ENCODE measurements at places on chromosomes 11 and 22.
A peak's percentile ranks its signal among the peaks of the same experiment; 100 is the strongest.

- DNase-seq: no peak
Measured at GRCh38 chr22:39646398-39647063, 76.0 kb downstream of the CACNA1I start.

- DNase-seq: no peak
Measured at GRCh38 chr11:64316672-64317324, 561 bp downstream of the TRMT112 start.

- no peak for DNase-seq
Measured at GRCh38 chr11:77753230-77753629, 67.3 kb downstream of the RSF1 start.

DNA sequence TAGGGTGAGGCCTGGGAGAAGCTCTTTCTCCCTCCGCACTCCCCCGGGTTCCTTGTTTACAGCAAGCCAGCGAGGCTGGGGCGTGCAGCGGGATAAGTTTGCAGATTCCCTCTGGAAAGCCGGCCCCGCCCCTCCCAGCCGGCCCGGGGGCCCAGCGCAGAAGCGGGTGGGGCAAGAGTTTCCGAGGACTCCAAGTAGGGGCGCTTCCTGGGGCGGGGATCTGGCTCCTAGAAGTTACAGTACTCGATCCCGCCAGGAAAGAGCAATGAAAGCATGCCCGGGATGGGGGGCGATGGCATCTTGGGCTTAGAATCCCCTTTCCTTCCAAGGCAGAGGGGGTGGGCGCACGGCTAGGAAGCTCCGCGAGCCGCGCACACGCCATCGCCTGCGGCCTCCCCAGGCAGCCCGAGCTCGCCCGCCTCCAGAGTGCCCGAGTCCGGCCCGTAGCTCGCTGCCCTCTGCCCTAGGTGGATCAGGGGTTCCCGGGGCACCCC lies 385 bp downstream of the TST start:
- no peak for DNase-seq

DNA sequence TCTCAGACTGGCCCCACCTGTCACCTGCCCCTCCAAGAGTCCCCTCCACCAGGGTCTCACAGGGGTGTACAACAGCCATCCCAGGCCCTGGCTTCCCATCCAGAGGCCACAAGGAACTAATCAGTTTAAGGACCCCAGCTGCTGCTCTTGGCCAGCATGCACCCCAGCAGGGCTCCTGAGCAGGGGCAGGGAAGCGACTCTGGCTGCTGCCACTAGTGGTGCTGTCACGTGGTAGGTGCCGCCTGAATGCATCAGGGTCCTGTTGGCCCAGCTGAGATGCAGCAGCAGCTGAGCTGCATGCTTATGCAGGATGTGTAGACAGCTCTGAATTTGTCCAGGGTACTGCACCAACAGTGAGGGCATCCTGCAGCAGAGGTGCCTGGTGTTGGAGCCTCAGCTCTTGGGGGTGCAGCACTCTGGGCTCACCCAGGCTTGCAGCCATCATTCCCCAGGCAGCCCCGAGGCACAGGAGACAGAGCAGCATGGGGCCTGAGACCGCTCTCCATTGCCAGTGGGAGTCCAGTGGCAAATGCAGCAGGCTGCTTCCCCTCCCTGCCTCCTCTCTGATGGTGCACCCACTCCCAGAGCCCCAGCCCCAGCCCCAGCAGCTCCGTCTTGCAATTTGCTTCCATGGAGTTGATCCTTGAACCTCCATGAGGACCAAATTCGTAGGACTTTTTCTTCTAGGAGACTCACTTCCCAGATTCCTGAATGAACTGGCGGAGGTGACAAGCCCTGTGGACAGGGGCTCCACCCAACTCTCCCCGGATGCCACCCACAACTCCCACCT lies 98.7 kb downstream of the MPPED1 start:
- DNase-seq: no peak

DNA sequence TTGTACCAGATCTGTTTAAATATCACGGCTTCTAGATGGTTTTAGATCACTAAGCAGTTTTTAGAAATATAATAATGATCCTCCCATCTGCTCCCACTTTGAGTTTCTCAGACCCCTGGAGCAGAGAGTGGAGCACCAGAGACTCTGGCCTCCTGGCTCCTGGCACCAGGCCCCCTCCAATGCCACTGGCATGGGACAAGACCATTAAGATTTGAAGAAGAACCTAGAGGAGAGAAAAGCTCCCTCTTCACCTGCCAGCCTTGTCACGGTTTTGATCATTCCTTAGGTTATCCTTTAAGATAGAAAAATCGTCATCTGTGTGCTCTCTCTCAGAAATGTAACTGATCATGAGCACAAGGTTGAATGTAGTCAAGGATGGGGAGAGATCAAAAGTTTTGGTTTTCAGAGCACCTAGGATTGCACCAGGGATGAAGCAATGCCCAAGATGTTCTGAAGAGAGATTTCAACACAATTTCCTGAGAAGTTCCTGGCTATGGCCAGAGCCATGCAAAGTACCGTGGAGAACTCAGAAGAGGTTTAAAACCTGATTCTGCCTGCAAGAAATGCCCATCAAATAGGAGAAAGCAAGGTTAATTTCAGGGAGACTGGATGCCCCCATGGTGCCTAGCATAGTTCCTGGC lies 22.2 kb downstream of the IL10RA start:
- no peak for DNase-seq

GRCh38 chr11:23023319-23023718 lies 163.0 kb upstream of the CCDC179 start:
- no peak for DNase-seq

DNA sequence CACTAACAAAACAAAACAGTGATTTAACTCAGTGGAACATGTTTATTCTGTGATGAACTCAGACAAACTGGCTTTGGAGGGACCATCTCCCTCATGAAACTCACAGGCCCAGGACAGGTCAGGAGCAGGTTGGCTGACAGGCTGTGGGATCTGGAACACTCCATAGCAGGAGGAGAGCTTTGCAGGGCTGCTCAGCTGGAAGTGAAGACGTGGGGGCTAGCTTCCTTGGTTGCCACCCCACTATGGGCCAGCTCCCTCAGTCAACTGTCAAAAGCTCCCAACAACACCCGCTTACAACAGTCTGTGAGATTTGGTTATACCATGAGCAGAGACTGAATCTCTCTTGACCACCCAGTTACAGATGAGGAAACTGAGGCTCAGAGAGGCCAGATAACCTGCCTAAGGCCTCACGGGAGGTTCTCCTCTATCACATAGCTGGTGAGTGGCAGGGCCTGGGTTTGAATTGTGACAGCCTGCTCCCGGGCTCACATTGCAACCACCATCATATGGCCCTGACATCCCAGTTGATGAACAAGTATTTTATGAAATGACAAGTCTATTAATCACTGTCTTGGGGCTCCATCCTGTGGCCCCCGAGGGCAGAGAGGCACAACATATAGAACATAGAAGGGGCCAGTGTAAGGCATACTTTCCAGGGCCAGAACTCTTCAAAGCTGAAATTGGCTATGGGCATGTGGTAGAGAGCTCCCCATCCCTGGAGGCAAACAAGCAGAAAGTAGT lies 473.4 kb downstream of the MN1 start:
- no peak for DNase-seq

DNA sequence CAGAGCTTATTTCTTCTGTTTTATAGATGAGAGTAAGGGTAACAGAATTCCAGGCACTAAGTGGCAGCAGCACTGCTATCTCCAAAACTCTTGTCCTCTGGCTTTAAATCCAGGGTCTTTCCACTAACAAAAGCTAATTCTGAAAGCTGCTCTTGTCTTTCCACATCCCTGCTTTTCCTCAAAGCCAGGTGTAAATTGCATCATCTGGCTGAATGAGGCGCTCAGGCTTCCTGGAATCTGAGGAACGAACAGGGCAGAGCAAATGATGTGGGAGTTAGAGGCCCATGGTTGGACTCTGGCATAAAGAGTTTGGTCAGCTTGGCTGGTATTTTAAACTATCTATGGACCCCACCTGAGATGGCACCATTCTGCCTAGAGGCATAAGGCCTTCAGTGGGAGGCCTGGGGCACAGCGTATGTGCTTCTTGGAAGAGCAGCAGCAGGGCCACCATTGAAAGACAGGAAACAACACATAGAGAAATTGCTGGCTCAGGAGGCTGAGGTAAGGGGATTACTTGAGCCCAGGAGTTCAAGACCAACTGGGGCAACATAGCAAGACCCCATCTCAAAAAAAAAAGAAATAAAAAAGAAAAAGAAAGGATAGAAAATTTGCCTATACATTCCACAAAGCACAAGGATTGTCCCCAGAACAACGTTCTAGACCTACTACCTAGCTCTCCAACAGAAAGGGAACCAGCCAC lies 1.9 kb downstream of the KCNJ5 start:
- no peak for DNase-seq

GRCh38 chr11:112817376-112817775 lies 143.8 kb upstream of the NCAM1 start:
- DNase-seq: no peak

GRCh38 chr11:71204294-71204693 lies 48.1 kb downstream of the SHANK2 start:
- no peak for DNase-seq

DNA sequence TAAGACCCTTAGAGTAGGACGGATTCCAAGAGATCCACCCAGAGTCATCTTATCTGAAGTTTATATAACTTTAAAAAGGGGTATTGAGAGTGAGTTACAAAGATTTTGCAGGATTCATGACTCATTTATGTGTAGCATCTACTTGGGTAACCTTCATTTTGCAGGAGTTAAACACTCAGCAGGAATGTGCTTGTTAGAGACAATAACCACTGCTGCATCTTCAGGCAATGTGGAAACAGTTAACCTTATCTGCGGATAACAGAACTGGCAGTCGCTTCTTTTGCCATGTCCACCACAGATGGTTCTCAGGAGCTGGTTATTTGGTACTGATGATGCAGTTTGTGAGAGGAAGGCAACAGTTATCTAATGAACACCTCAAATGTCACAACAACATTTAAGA lies 417.9 kb upstream of the DDI1 start:
- DNase-seq: no peak

- DNase-seq: no peak
Measured at GRCh38 chr11:64097468-64098317, 62.0 kb downstream of the FLRT1 start.

- no peak for DNase-seq
Measured at GRCh38 chr22:46010951-46011626, 34.1 kb upstream of the WNT7B start.

DNA sequence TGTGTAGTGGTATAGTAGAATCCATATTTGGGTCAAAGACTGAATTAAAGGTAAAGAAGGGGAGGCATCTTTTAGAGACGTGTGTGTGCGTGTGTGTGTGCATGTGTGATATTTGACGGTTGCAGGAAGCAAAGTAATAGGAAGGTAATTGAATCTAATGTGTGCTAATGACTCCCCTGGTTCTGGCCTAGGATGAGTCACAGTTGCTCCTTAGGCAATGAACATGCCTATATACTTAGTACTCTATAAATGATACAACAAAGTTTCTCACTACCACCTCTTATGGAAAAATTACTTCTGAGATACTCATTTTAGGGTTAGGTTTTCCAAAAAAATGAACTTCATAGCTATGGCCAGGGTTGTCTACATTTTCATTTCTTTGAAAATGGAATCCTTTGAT lies 409.6 kb downstream of the GUCY1A2 start:
- DNase-seq: no peak

DNA sequence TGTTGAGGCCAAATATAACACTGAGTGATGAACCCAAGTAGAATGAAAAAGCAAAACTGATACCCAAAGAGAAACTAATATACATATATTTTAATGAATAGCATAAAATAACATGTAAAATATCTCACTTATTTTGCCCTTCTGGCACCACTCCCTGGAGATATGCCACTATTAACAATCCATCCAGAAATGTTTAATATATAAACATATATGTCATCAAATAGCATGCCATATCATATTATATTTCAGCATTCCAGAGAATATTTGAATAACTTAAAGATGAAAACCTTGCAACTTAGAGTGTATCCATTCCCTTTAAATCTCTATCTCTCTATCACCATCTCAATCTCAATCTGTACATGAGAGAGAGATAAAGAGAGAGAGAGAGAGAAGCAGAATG lies 1073.3 kb upstream of the RAG2 start:
- no peak for DNase-seq

- no peak for DNase-seq
Measured at GRCh38 chr11:118211006-118211405, 13.8 kb downstream of the JAML start.

- no peak for DNase-seq
Measured at GRCh38 chr11:66686801-66687750, 9.4 kb upstream of the RBM4B start.

DNA sequence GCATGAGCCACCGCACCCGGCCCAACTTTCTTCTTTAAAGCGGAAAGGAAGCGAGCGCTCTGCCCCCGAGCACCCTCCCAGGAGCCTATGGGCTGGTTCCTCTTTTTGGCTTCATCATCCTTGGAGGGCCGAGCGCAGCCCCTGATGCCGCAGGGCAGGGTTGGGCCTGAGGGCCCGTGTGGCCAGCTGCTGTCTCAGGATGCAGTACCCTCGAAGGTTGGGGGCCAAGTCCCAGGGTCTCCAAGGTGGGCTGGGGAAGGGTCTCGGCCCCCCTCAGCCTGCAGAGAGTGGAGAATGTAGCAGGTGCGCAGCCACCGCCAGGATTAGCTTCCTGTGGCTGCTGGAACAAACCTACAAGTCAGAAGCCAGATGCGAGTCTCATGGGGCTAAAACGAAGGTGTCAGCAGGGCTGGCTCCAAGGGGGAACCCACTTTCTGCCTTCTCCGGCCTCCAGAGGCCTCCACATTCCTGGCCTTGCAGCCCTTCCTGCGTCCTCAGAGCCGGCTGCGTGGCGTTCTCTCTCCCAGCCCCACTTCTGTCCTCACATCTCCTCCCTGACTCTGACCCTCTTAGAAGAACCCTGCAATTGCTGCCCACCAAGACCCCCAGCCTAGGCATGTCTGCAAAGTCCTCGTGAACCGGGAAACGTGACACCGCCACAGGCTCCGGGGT lies 2.9 kb downstream of the PANX2 start:
- DNase-seq: no peak

GRCh38 chr11:61602775-61603569 lies 22.1 kb upstream of the SYT7 start:
- DNase-seq: no peak

GRCh38 chr11:84419616-84420015 lies 1133.4 kb upstream of the CCDC90B start:
- DNase-seq: no peak

- no peak for DNase-seq
Measured at GRCh38 chr11:71130106-71130505, 122.3 kb downstream of the SHANK2 start.

GRCh38 chr11:43747130-43747802 lies 66.7 kb downstream of the HSD17B12 start:
- no peak for DNase-seq

DNA sequence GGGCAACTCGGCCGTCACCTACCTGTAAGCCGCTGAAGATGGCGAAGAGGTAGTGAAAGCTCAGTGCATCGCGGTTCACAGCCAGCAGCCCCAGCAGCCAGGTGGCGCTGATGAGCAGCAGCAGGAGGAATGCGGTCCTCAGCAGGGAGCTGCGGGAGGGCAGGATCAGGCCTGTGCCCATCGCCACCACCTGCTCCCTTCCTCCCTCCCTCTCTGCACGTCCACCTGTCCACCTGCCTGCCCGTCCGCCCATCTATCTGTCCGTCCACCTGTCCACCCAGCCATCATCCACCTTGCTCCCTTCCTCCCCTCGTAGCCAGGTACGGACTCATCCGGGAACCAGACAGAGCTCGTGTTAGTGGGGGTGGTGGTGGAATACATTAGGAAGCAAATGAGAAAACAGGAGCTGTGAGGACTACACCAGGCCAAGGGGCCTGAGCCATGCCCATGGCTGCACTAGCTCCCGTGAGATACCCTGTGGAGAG lies 32.2 kb downstream of the TRMU start:
- peak; percentile 73 for DNase-seq

- DNase-seq: no peak
Measured at GRCh38 chr22:35572556-35572955, 31.9 kb downstream of the RASD2 start.

Data from activated naive CD8-positive, alpha-beta T cell treated with anti-CD3 and anti-CD28 coated beads for 36 hours (primary cell).